ENCODE measurements at places on chromosomes 7 and 10. TPM values are rescaled to one million over a fixed set of nuclear protein-coding genes. Genes with fewer than 3 reads are reported as not detected.

DNA sequence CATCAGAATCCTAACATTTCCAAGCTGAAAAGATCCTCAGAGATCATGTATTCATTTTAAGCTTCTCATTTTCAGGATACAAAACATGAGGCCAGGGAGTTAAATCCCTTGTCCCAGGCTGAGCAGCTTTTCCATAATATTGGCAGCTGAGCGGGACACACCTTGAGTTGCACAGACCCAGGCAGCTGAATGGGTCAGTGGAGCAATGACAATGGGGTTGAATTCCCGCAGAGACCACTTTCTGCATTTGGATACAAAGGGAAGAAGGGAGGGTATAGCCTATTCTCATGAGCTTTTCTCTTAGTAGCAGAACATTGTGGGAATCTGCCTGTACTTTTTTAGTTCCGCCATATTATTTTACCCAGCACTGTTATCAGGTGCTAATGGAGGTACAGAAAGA is 49.5 kb downstream of the PRR15 start:
- no peaks in the 10 kb centered on the region for H3K27me3 ChIP-seq
- peaks cover 36% of the 10 kb centered on the region for H3K4me1 ChIP-seq
- DNase-seq: no peak
- H3K4me3 ChIP-seq: no peak overlapping the region
- no peaks in the 10 kb centered on the region for H3K36me3 ChIP-seq
- no peak overlapping the region for H3K27ac ChIP-seq

GDF10 gene
- total RNA-seq: not detected

CAV2 gene
- 76.4 TPM for total RNA-seq

ADIRF gene
- not detected for total RNA-seq

DNA sequence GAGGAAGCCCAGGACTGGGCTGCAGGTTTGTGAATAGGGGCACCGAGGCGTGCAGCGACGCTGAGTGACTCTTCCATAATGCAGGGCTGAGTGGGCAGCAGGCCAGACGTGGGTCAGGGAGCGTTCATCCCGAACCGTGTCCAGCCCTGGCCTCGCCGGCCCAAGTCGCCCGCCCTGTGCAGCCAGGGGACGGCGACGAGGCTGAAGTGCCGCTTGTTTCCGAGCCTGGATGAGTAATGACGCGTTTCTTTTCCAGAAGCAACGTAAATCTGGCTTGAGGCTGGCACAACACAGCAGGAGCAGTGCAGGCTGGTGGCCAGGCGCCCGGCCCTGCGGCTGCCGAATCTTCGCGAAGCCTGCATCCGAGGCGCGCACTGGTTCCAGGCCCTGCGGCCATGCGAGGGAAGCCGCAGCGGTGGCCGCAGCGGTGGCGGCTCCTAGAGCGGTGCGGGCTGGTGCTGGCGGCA is 74.0 kb upstream of the SEC61G start:
- no peak for DNase-seq
- no peaks in the 10 kb centered on the region for H3K27me3 ChIP-seq
- H3K4me1 ChIP-seq: peaks cover 25% of the 10 kb centered on the region
- no peak overlapping the region for H3K4me3 ChIP-seq
- no peak overlapping the region for H3K27ac ChIP-seq

RBP3 gene
- total RNA-seq: not detected

DNA sequence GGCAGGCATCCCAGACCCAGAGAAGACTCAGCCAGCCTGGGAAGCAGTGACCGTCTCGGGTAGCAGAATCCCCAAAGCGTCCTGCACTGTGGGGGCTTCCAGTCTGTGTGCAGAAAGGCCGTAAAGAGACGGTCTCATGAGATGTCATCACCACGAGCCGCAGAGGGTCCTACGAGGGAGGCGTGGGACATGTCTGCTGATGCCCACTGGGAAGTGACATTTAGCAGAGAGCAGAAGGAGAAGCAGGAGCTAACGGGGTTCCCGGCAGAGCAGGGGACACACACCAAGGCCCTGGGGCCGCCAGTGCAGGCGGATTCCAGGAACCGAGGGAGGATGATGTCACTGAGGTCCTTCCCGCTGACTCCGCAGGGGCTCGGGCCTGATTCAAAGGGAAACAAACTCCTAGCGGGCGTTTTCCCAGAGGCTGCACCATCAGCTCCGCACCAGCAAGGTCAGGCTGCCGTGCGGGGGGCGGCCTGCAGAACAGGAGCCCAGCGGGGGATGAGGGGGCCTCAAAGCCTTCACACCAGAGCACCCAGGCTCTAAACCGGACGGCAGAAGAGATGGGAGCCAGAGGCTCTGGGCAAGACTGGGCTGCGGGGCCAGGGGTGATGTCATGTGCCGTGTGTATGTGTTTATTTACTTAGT is 85.4 kb upstream of the PDGFA start:
- no peak for DNase-seq
- H3K4me1 ChIP-seq: no peaks in the 10 kb centered on the region
- peaks cover 12% of the 10 kb centered on the region for H3K36me3 ChIP-seq

LDB3 gene
- not detected for total RNA-seq

DNA sequence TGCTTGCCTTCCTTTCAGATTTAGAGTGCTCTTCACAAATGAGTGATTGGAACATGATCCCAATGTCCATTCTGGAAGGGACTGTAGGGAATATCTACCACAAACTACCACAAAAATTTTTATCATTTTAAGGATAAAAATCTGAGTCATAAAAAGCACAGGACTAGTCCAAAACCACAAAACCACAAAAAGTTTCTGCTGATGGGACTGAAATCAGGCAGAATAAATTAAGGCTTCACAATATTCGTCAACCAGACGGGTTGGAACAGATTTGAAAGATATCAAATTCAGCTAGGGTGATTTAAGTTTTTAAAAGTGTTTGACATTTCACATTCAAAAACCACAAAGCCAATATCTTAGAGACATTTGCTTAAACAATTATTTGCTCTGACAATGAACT is 100.1 kb upstream of the PTN start:
- H3K36me3 ChIP-seq: no peaks in the 10 kb centered on the region
- H3K27me3 ChIP-seq: peaks cover 11% of the 10 kb centered on the region
- H3K27ac ChIP-seq: no peak overlapping the region

DNA sequence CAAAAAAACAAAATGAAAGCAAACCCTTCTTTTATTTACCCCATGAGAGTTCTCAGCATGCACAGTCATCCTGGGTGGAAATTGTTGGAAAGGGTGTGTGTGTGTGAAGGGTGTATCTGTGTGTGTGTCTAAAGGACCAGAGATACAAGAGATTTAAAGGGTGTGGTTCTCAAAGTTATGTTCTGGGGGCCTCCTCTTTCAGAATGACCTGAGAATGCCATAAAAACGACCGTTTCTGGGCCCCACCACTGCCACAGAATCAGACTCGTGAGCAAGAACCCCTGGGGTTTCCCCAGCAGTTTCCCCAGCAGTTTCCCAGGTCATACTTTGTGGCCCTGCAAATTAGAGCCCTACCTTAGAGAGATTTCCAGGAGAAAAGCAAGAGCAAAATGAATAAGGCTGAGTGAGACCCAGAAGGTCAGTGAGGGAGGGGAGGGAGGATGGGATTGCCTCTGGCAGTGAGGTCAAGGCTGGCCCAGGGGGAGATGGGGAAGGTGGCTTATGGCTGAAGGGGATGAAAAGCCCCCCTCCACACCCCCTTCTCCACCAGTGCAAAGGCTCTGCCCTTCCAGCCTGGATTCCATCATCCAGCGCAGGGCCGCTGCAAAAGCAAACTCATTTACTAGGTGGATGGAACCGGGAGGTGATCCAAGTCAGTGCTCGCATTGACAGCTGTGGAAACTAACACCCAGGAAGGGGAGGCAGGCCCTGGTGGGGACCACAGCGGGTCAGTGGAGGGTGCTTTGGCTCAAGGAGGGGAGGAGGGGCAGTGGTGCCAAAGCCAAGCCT is 10.2 kb downstream of the PYROXD2 start:
- H3K27me3 ChIP-seq: no peaks in the 10 kb centered on the region
- H3K36me3 ChIP-seq: no peaks in the 10 kb centered on the region
- no peak overlapping the region for H3K4me3 ChIP-seq
- H3K4me1 ChIP-seq: no peaks in the 10 kb centered on the region

- H3K27ac ChIP-seq: no peak overlapping the region
- DNase-seq: no peak
- no peaks in the 10 kb centered on the region for H3K27me3 ChIP-seq
- H3K36me3 ChIP-seq: no peaks in the 10 kb centered on the region
- peaks cover 8% of the 10 kb centered on the region for H3K4me1 ChIP-seq
Observed at GRCh38 chr7:133795068-133795665, 332.0 kb upstream of the LRGUK start.

GRCh38 chr7:1637155-1637554 is 32.9 kb upstream of the ELFN1 start:
- no peaks in the 10 kb centered on the region for H3K36me3 ChIP-seq
- H3K4me3 ChIP-seq: no peak overlapping the region
- no peaks in the 10 kb centered on the region for H3K4me1 ChIP-seq
- peaks cover 85% of the 10 kb centered on the region for H3K27me3 ChIP-seq

GRCh38 chr10:102681696-102682095 is 32.5 kb downstream of the ARL3 start:
- H3K27me3 ChIP-seq: no peaks in the 10 kb centered on the region
- H3K27ac ChIP-seq: no peak overlapping the region
- DNase-seq: no peak
- H3K4me1 ChIP-seq: no peaks in the 10 kb centered on the region
- H3K36me3 ChIP-seq: no peaks in the 10 kb centered on the region
- H3K4me3 ChIP-seq: no peak overlapping the region

OR2A7 gene
- total RNA-seq: 16.3 TPM

DNA sequence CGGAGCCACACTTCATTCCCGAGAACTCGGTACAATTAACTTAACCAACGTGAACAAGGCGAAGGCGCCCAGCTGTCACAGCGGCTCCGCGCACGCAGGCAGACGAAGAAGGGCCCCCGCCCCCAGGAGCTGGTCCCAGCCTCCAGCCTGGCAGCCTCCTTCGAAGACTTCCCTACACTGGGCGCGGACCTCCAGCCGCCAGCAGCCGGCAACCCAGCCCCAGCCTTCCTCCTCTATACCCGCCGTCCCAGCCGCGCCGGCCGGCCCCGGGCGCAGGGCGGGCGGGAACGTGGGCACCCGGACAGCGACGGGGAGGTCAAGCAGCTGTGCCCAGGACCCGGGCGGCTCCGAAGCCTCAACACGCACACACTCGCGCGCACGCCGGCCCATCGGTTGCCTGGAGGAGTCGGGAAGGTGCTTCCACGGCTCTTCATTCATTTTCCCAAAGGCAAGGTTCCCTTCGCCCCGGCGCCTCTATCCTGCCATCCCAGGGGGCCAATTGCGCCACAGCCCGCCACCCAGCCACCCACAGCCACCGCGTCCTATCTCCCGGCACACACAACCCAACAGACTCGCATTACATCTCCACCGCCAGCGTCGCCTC is 1.6 kb downstream of the CHST15 start:
- H3K4me3 ChIP-seq: peak overlapping the region; percentile 76
- peaks cover 32% of the 10 kb centered on the region for H3K36me3 ChIP-seq
- peaks cover 28% of the 10 kb centered on the region for H3K4me1 ChIP-seq
- peak; percentile 31 for DNase-seq
- H3K27ac ChIP-seq: no peak overlapping the region
- H3K27me3 ChIP-seq: no peaks in the 10 kb centered on the region

DNA sequence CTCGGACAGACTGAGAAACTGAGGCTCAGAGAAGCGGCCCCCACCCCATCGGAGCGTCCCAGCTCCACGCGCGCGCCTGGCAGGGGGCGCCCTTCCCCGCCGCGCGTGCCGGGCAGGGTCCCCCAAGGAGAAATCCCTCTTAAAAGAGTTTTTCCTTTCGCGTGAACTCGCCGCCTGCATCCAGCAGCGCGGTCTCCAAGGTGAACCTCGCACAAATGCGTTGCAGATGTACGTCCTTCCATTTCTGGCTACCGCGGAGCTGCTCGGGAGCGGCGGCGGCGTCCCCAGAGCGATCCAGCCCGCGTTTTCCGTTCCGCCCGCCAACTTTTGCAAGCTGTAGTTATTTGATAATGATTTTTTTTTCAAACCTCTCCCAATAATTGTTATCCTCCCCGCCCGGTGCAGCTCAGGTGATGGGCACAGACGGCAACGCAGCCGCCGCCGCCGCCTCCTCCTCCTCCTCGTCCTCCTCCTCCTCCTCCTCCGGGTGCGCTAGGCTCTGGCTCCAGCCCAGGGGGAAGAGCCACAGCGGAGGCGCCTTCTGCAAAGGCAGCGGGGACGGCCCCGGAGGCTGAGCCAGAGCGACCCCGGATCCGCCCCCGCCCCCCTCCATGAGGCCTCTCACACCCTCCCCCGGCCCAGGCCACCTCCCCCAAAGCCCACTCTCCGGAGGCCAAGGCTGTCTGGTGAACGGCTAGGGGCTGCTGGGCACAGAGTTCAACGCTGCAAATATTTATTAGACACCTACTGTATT is 74.0 kb upstream of the CUX1 start:
- peak; percentile 40 for DNase-seq
- peaks cover 11% of the 10 kb centered on the region for H3K4me1 ChIP-seq
- peak overlapping the region; percentile 74 for H3K4me3 ChIP-seq
- H3K27me3 ChIP-seq: no peaks in the 10 kb centered on the region

DNA sequence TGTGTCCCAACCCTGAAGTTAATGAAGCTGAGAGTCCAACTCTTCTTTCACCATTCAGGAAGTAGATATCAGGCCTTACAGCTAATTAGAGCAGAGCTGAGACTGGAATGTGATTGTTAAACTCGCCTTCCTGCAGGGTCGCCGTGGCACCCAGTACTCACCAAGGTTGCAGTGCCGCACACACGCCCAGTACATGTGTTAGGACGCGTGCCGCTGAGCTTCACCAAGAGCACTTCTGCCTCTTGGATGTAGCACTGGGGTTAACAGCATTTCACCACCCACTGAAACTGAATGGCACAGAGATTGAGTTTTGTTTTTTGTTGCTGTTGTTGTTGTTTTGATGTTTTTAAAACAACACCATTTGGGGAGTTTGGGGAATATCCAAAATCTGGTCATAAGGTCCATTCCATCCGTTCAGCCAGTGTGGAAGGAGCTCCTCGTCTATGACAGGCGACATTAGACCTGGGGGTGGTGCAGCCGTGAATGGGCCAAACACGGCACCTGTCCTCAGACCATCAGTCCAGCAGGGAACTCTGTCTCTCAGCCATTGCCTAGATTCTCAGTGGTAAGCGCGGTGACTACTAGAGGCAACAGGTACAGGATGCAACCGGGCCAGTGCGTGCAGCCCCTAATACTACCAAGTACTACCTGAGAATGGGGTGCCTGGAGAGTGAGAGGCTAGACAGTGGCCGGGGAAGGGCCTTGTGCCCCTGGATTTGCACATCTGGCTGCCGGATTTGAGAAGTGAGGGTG is 21.9 kb downstream of the WIPI2 start:
- no peak for DNase-seq
- H3K4me1 ChIP-seq: no peaks in the 10 kb centered on the region
- no peak overlapping the region for H3K4me3 ChIP-seq
- H3K27me3 ChIP-seq: no peaks in the 10 kb centered on the region
- H3K27ac ChIP-seq: no peak overlapping the region
